ENCODE measurements at places on chromosomes 11 and 22. TPM values are rescaled to one million over a fixed set of nuclear protein-coding genes. Genes with fewer than 3 reads are reported as not detected.
A peak's percentile ranks its signal among the peaks of the same experiment; 100 is the strongest.

- DNase-seq: no peak
Measured at GRCh38 chr22:26781596-26781995, 124.2 kb downstream of the MIAT start.

DNA sequence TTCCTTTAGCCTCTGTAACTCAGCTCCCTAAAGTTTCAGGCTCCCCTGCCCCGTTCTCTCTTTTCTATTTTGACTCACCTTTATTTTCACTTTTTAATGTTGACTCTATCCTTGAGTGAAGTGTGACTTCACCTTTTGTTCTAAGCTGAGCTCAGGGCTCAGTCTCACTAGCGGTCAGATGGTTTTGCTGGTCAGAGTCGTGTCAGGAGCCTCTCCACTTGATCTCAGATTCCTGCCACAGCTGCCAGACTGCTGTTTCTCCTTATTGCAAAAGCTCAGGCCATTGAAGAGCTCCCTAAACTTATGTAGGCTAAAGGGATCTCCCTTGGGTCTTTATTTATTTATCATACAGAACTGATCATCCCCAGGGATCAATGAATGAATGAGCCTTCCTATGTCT, 13.7 kb upstream of the POU2AF2 start:
- no peak for DNase-seq

GRCh38 chr11:56196705-56197104, 20.3 kb downstream of the OR5J2 start:
- no peak for DNase-seq

DNA sequence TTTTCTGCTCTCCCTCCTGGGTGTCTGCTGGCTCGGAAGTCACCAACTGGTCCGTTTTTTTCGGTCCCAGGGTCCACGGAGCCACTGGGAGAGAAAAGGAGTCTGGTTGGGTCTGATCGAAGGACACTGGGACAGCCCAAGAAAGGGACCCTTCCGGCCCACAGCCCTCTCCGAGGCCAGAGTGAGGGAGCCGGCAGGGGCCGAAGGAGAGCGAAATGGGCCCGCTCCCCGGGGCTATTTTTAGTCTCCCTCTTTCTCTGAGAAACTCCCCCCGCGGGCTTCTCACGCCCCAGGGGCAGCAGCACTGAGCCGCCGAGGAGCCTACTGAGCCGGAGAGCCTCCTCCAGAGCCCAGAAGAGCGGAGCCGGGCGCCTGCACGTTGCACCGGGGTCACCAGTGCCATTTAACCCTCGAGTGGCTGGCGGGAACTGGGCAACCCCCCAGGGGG, 1.9 kb downstream of the ESAM start:
- no peak for DNase-seq

GRCh38 chr11:39690856-39691255, 1768.6 kb downstream of the LRRC4C start:
- DNase-seq: no peak

DNA sequence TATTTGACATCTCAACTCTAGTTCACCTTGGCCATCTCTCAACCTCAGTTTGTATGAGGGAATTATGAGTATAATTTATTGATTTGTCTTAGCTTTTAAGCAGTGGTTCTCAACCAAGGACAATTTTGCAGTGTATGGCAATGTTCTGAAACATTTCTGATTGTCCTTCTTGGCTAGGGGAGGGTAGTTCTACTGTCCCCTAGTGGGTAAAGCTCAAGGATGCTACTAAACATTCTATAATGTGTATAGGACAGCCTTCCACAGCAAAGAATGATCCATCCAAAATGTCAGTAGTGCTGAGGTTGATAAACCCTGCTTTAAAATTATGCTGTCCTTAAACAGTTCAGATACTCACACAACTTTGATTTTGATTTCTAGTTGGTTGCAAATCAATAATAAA, 78.1 kb upstream of the ALKBH3 start:
- DNase-seq: no peak

DNA sequence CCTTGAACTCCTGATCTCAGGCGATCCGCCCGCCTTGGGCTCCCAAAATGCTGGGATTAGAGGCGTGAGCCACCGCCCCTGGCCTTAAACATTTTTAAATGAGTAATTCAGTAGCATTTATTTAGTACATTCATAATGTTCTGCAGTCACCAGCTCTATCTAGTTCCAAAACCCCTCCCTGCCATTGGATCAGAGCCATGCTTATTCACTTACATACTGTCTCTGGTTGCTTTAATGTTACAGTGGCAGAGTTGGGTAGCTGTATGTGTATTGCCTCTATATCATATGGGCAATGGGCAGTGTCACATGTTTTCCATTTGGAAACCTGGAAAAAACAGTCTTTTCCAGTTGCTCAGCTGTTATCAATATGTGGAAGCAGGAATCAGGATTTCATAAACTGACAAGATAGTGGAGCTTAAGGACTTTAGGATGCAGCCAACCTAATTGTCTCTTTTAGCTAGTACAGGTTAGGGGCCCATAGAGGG, 10.5 kb downstream of the COA4 start:
- DNase-seq: no peak

DNA sequence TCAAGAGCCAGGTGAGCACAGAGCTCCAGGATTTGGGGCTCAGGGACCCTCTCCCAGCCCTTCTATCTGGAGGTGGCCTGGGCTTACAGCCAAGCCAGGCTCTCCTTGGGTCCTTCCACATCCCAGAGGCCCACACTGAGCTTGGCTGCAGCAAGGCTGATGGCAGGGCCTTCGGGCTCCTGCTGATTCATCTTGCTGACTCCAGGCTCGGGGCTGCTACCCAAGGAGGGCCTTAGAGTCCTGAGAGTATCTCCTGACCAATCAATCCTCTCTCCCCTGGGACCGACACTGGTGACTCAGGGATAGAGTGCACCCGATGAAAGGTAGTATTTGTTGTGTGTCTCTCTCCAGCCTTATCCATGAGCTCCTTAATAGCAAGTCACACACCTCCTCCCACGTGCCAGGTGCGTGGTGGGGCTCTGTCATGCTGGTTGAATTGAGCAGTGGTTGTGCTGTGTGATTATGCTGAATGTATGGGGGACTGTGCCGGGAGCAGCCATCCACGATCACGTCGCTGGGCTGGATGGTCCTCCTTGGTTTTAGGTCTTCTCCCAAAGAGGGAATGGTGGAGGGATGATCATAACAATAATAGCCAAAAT, 62.3 kb downstream of the GRIK4 start:
- no peak for DNase-seq

DNA sequence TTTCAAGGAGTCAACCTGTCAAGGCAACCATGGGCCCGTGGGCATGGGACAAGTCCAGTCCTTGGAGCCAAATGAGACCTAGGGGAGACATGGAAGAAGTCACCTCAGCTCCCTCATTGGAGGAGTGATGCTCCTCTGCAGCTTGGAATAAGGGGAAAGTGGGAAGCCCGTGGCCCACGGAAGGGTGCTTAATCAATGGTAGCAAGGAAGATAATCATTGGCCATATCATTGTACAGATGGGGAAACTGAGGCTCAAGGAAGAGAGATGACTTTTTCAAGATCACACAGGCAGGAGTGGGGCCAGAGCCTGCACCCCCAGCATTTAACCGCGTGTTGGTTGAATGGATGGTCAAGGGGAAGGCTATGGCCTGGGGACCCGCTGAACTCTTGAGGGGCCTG, 133.0 kb downstream of the OSBP2 start:
- peak; percentile 69 for DNase-seq

GRCh38 chr11:5580577-5580976, at the start of gene OR52B6:
TSS of gene OR52B6 (plus strand) at chr11:5580877. CDS start at chr11:5580877, 0 bp downstream.
- no peak for DNase-seq

GRCh38 chr11:18684267-18684666, 14.3 kb upstream of the TMEM86A start:
- no peak for DNase-seq

DNA sequence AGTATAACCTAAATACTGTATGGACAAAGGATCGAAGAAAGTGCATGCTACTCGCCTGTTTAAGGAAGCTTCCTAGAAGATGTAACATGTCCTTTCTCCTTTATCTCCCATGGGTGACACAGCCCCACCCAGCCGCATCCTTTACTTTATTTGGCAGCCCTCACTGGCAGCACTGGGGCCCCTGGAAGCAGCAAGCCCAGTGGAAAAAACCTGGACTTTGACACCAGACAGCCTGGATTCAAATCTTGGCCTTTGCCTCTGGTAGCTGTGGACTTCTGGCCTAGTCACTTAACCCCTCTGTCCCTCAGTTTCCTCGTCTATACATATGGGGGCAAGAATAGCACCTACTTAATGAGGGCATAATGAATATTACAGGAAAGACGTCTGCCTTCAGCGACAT, 67.1 kb downstream of the MYEOV start:
- DNase-seq: peak; percentile 47

DNA sequence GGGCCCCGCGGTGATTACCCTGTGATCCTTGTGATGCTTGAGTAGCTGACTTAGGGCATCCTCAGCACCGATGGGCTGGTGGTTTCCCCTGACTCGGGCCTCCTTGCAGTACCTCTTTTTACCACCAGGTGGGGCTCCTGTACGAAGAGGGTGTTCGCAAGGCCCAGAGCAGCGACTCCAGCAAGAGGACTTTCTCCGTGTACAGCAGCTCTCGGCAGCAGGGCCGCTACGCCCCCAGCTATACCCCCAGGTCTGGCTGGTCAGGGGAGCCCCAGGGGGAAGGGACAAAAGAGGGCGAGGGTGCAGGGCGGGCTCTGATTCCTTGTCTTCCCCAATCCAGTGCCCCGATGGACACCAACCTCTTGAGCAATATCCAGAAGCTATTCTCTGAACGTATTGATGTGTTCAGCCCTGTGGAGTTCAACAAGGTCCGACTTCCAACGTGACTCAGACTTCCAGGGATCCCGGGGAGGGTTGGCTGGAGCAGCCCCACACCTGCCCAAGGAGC, 1.3 kb upstream of the TM7SF2 start:
- peak; percentile 94 for DNase-seq

GRCh38 chr11:70737816-70738630, 339.7 kb downstream of the CTTN start:
- no peak for DNase-seq

- peak; percentile 89 for DNase-seq
Measured at GRCh38 chr22:46043816-46044620, 67.1 kb upstream of the WNT7B start.

- peak; percentile 6 for DNase-seq
Measured at GRCh38 chr11:113991170-113991569, 16.3 kb downstream of the HTR3A start.

- DNase-seq: no peak
Measured at GRCh38 chr11:10505278-10506007, 35.5 kb downstream of the RNF141 start.

DNA sequence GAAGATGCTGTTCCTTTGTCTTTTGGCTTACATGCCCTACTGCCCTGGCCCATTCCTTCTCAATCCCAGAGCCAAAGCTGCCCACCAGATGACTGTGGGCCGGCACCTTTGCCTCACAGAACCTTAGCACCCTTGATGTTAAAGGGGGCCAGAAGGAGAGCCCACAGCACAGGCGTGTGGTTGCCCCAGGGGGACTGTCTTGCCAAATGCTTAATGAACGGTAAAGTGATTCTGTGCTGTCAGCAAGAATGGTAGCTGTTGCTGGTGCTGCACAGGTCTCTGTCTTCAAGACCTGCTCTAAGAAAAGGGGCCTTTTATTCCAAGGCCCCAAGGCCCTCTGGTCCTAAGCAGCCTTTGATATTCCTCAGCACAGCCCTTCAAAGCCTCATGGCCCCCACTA, 113.3 kb downstream of the MORC2 start:
- peak; percentile 60 for DNase-seq

GRCh38 chr11:8838248-8838647, 72.7 kb upstream of the AKIP1 start:
- no peak for DNase-seq

- no peak for DNase-seq
Measured at GRCh38 chr22:50581950-50582492, 628 bp downstream of the CHKB start.

DNA sequence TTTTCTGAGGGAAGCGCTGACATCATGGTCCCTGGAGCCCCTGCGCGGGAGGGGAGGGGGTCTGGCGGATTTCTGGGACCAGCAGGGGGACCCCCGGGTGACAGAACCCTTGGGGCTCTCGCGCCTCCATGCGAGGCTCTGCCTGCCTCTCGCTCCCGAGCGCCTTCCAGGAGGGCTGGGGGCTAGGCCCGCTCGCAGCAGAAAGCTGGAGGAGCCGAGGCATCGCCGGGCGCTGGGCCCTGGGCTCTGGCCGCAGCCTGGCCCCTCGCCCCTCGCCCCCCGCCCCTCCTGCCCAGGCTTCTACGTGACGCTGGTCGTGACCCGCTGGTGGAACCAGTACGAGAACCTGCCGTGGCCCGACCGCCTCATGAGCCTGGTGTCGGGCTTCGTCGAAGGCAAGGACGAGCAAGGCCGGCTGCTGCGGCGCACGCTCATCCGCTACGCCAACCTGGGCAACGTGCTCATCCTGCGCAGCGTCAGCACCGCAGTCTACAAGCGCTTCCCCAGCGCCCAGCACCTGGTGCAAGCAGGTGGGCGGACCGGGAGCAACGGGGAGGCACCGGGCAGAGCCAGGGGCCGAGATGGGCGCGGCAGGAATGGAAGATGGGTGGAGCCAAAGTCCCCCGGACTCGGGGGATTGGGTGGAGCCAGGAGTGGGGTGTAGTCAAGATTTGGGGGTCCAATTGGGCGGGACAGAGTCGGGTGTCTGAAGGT, 5.4 kb downstream of the BEST1 start:
- peak; percentile 90 for DNase-seq

DNA sequence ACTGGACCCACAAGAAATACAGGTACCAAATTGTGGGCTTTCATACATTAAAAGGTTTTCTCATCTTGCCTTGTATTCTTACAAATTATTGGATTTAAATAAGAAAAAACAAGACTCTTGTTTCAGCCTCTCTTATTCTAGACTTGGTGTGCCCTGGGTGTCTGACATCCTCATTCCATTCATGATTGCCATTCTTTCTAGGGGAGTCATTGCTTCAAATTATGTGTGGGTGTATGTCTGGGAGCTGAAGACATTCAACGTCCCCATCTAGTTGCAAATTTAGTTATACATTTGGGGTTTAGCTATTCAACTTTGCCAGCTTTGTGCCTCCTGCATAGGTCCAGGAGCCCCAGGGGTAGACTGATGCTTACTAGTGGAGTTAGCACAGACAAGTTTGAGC, 18.1 kb downstream of the MAML2 start:
- no peak for DNase-seq

GRCh38 chr22:42069801-42070516, 653 bp downstream of the NAGA start:
- DNase-seq: peak; percentile 28

Gene OR8A1
- total RNA-seq: not detected

Gene PAMR1
- total RNA-seq: 30.8 TPM

Gene NNMT
- 1,405 TPM for total RNA-seq

Gene RIC3
- total RNA-seq: 2.3 TPM

Gene OR2D2
- not detected for total RNA-seq

Gene UBQLN3
- 0.22 TPM for total RNA-seq

Gene TESMIN
- 0.55 TPM for total RNA-seq

Gene KRTAP5-10
- not detected for total RNA-seq

Gene MCHR1
- total RNA-seq: not detected

Data from mesenteric fat pad (tissue), 1 donor.